ENCODE measurements at places on chromosomes 1 and 21.

DNA sequence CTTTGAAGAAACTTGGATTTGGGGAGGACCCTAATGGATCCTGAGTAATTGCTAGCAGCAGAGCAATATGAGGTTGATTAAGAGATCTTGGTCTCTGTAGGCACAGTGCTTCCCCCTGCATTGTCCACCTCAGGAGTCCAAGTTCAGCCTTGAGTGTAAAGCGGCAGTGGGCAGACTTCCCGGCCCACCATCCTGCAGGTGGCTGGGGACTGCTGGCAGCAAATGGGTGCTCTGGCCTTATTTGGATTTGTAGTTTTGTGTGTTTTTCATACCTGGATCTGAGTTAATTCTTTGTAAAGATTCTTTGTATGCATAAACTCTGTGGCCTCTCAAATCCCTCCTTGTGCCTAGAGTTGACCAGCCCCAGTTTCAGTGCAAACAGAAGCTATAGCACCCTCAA, 7.6 kb downstream of the BARHL2 start:
- no peak for DNase-seq

GRCh38 chr1:151166505-151166956, 587 bp downstream of the SCNM1 start:
- DNase-seq: no peak

DNA sequence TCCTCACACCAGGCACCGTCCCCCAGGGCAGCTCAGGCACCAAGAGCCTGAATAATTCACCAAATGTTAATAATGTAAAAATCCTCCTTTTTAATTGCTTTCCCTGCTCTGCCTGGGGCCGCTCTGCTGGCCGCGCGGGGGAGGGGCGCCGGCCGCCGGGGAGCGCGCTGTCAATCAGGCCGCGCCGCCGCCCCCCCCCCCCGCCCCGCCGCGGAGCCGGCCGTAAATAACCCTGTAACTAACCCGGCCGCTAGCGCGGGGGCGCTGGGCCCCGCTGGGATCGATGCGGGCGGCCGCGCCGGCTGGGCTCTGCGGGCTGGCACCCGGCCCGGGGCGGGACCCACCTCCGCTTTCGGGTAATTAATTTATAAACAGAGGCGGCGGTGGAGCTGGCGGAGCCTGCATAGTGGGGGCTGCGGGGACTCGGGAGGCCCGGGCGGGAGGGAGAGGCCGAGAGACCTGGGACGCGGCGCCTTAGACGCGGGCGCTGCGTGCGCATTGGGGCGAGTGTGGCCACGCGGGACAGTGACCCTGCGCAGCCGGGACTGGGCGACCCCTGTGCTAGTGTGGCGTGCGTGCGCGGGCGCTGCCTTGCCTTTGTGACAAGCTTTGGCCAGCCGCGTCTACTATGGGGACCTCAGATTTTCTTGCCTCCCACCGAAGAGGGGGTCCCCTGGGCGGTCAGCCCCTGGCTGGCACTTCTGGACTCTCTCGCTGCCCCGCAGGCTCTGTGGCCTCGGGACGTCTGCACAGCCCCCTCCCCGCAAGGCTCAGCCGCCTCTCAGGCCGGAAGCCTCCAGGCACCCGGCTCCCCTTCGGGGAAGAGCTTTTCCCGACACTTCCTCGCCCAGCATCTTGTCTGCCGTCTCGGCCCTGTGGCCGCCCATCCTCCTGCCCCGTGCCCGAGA, 16.6 kb downstream of the SAMD11 start:
- peak; percentile 52 for DNase-seq

GRCh38 chr1:63343922-63344321, 21.6 kb downstream of the FOXD3 start:
- DNase-seq: no peak

DNA sequence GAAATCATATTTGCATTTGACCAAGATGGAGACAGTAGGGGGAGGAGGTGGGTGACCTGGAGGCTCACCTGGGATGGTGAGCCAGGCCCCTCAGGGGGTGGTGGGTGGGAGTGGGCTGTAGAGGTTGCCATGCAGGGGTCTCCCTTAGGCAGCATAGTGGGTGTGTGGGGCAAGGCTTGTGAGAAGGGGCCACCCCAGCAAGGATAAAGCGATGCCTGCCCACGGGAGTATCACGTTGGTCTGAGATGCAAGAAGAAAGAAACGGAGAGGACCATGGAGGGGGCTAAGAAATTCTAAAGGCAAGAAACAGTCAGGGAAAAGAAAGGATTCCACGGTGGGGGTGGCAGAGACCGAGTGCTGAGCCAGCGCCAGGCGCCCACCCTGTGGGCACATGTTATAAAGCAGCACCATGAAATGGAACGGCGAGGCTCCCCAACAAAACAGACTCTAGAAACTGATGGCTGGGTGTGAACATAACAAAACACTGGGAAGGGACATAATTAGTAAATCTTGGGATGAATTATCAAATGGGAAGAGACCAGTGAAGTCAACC, 11.7 kb upstream of the C2CD2 start:
- no peak for DNase-seq

DNA sequence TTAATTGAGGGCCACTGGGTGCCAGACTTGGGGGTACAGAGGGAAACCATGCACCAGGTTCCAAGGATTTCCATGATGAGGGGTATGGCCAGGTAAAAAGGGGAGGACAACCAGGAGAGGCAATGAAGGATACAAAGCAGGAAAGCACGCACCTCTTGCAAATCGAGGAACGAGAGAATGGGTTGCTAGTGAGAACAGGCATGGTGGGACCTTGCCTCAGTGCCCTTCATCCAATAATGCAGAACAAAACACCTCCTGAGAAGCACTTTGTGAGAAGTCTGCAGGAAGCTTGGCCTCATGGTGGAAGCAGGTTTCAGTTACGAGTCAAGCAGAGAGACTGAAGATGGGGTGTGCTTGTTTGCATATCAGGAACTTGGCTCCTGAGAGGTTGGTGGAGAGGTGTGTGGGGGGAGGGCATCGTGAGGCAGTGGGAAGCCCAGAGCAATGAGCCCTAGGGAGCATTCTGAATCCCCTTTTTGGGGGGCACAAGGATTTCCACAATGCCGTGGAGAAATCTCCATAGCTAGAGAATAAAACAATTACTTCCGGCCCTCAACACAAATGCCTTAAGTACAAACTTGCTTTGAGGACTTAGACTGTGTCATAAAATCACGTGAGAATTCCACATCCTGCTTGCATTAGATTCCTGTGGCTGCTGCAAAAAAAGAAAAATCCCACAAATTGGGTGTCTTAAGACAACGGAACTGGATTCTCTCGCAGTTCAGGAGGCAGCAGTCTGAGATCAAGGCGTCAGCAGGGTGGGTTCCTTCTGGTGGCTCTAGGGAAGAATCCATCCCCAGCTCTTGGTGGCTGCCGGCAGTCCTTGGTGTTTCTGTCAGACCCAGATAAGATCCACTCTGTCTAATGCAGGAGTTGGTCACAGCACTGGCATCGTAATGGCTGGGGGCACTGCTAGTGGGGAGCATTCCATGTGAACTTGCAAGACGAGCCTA, 54.9 kb upstream of the BACE2 start:
- no peak for DNase-seq

- peak; percentile 48 for DNase-seq
Measured at GRCh38 chr1:62687903-62688686, at the start of gene DOCK7. Gene DOCK7 (minus strand): TSS chr1:62688386. CDS start chr1:62688264, 122 bp downstream.

GRCh38 chr1:109777436-109777835, 13.7 kb upstream of the EPS8L3 start:
- DNase-seq: no peak

GRCh38 chr1:225749706-225750105, 27.9 kb upstream of the SRP9 start:
- no peak for DNase-seq

DNA sequence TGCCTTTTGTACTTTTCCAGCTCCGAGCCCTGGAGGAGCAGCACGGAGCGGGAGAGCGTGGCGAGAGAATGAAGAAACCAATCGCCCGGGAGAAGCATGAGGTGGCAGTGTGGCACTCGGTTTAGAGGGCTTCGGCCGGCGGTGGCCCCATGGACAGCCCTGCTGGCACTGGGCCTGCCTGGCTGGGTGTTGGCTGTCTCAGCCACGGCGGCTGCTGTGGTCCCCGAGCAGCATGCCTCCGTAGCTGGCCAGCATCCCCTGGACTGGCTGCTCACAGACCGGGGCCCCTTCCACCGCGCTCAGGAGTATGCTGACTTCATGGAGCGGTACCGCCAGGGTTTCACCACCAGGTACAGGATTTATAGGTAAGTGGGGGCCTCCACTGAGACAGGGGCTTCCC, 59.0 kb downstream of the BRINP2 start:
- DNase-seq: no peak

GRCh38 chr21:43925609-43926008, 60.6 kb downstream of the AGPAT3 start:
- no peak for DNase-seq

- no peak for DNase-seq
Measured at GRCh38 chr1:200438911-200439310, 29.1 kb upstream of the ZNF281 start.

DNA sequence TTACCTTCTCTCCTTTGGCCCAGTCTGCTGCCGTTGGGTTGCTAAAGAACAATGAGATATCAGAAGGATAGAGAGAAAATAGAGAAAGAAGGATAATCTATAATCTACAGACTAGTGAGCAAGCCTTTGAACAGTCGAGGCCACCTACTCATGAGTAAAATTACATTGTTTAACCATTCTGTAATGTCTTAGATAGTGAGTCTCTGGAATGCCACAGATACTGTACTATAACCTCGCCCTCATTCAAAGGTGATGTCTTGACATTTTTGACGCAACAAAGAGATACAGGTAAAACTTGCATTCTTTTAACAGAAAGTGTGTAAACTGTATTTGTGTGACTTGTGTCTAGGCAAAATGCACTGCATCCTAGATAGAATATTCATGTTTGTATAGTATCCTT, 77.9 kb downstream of the LAMC1 start:
- no peak for DNase-seq

- no peak for DNase-seq
Measured at GRCh38 chr1:237166593-237167101, 124.7 kb downstream of the RYR2 start.

DNA sequence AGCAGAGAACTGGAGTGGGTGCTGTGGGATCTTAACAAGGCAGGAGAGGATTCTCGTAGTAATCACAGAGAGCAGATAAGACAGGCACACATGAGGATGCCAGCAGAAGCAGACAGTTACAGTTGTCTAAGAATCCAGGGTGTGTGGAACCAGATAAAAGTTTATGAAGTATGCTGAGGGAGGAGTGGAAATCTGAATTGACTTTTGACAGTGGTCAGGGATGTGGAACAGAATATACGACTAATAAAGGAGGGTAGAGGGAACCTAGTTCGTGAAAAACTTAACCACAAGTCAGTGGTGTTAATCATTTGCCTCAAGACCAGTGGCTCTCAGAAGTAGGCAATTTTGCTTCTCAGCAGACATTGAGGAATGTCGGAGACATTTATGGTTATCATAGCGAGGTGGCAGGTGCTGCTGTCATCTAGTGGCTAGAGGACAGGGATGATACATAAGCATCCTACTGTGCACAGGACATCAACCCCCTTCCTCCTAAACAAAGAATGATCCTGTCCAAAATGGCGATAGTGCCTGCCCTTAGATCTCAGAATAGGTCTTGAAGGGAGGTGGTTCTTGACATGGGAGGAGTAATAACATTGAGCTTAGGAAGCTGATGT, 3.0 kb downstream of the LRRC8D start:
- no peak for DNase-seq

GRCh38 chr1:76876655-76877395, 9.5 kb downstream of the ST6GALNAC5 start:
- DNase-seq: no peak

GRCh38 chr1:210396541-210396940, 67.8 kb downstream of the HHAT start:
- no peak for DNase-seq

DNA sequence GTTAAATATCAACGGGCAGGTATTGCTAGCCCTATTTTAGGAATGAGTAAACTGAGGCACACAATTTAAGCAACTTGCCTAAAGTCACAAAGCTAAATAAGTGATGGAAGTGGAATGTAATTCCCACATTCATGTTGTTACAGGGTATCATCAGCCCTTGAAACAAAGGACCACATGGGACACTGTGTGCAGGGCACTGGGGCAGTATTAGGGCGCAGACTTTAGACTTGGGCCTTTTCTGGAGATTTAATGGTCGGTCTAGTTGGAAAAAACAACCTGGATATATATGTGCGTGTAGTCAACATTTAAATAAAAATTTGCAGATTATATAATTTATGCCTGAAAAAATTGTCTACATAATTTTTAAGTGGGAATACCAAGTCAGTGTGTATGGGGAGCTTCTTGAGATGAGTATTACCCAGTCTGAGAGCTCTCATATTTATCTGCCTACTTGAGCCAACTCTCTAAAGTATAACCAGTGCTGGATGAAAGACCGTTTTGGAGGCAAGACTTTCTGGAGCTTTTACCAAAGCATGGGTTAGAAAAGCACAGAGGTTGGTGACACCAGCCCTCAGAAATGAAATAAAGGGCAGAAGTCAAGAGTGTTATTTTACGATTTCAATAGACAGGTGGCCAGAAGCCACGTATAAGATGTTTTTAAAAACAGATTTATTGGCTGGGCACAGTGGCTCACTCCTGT, 1.6 kb downstream of the KDM1A start:
- DNase-seq: no peak

DNA sequence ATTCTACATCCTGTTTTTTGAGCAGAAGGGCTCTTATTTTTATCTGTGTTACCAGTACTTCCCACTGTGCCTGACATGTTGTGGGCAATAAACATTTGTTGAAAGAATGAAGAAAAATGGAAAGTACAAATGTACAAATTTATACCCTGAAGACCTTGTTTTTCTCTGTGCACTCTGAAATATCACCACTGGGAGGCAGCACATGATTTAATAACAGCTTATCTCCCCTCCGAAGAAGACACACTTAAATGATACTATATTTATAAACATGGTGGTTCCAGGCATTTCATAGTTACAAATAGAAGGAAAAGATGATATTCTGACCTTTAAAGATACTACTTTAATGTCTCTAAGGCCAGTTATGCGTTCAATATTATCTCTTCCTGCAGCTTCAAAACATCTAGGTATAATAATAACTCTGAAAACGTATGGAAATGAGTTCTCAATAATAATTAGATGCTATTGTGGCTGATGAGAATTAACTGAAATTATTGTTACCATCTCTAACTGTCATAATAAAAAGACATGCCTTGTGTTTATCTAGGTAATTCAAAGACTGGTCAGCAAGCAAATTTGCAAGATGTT, 12.8 kb downstream of the DYNLT5 start:
- DNase-seq: peak; percentile 44

DNA sequence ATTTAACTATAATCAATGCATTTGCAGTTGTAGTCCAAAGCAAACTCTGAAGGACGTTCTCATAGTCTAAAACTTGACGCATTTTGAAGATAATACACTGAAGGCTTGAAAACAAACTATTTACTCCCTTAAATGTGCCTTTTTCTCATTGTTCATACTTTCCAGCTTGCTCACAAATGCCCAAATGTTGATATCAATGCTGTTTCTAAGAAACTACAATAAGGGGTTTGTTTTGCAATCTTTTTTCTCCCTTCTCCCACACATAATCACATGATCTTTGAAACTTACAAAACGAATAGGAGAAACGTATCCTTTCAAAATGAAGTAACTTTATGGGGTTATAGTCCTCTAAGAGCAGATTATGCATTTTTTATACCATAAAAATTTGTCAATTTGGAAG, 508.7 kb downstream of the DPYD start:
- DNase-seq: no peak

GRCh38 chr1:62781841-62782543, 1.9 kb upstream of the ATG4C start:
- no peak for DNase-seq

- no peak for DNase-seq
Measured at GRCh38 chr21:34984356-34985058, 64.6 kb downstream of the RUNX1 start.
